Stimulated activated CD8-positive, alpha-beta memory T cell treated with anti-CD3 and anti-CD28 coated beads, Interleukin-7, amount 100 ng/mL, for 1 hour (primary cell): ENCODE measurements at places on chromosomes 4 and X.
A peak's percentile ranks its signal among the peaks of the same experiment; 100 is the strongest.

GRCh38 chr4:138217567-138217966 lies 24.6 kb downstream of the SLC7A11 start:
- DNase-seq: no peak

DNA sequence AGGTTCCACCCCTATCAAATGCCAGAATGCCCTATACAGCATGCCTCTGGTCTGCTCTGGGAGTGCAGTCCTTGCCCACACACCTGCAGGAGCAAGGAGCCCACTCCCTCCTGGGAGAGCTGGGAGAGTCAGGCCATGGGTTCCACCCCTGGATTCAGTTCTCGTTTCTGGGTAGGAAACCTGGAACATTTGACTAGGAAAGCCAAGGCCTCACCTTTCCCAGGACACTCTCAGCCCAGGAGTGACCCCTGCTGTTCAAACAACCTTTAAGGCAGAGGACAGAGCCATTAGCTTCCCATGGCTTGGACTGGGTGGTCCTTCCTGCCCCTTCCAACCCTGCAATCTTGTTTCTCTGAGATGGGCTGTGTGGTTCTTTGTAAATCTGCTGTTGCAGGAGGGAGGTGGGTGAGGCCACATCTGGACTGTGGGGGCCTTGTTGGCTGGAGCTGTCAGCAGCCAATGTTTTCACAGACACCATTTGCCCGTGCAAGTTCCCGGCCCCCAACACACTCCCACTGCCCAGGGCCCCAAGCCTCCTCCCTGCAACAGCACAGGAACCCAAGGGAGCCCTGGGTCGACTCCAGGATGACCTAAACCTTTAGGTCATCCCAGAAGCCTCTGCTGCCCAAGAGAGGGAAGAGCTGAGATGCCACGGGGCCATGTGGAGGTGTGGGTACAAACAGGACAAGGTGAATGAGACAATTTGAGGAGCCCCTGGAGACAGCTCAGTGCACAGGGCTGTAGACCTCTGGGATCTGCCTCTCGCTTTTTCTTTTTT lies 104.4 kb downstream of the PJA1 start:
- no peak for DNase-seq

DNA sequence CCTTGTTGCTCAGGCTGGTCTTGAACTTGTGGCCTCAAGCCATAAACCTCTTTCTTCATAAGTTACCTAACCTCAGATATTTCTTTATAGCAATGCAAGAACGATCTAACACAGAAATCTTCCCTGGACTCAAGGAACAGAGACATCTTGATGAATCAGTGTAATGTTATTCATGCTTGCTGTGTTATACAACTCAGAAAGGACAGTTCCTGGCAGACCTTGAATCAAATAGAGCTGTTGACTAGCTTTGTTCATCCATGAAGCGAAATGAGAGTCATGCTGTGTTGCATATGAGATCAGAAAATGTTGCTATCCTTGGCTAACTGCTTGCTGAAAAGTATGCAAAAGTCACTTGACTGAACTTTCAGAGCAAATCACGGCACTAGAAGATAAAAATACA lies 72.6 kb upstream of the ARHGAP24 start:
- no peak for DNase-seq

GRCh38 chr4:40309250-40309774 lies 25.8 kb upstream of the CHRNA9 start:
- DNase-seq: peak; percentile 75

DNA sequence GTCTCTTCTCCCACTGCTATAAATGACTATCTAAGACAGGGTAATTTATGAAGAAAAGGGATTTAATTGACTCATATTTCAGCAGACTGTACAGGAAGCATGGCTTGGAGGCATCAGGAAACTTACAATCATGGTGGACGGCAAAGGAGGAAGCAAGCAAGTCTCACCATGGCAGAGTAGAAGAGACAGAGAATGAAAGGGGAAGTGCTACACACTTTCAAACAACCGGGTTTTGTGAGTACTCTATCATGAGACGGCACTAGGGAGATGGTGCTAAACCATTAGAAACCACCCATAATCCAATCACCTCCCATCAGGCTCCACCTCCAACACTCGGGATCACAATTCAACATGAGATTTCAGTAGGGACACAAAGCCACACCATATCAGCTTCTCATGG lies 11.1 kb downstream of the UBE2NL start:
- no peak for DNase-seq

DNA sequence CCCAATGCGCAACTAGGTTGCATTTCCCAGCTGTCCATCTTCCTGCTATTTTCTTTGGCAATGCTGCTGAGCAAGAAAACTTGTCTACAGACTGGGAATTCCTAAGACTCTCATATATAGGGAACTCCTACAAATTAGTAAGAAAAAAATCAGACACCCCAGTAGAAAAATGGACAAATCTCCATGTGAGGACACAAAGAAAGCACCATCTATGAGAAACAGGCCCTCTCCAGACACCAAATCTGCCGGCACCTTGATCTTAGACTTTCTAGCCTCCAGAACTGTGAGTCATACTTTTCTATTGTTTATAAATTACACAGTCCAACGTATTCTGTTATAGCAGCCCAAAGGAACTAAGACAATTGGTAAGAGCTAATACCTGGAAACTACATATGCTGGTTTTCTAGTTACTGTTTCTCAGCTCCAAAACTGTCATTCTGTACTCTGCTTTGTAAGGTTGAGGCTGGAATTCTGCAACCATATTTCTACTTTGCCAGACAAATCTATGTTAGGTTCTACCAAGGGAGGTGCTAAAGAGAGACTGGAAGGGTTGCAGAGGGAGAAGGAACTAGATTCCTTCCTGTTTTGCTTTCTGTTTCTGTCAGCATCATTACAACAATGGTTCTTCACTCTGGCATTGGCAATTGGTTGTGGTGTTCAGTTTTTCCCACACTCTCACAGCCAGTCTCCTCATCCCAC lies 35.7 kb upstream of the FAM241A start:
- no peak for DNase-seq

- no peak for DNase-seq
Measured at GRCh38 chrX:23195761-23196160, 138.9 kb upstream of the PTCHD1 start.

DNA sequence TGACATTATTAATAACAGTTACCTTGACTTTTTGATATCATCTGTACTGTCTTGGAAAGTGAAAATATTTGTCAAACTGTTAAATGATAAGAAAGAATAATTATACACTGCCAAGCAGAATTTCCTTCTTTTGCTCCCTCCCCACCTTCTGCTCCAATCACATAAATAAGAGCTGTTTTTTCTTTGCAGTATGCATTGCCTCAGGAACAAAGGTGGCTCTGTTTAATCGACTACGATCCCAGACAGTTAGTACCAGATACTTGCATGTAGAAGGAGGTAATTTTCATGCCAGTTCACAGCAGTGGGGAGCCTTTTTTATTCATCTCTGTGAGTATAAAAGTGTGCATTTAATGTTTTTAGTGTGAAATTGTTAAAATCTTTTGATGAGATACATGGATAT lies 66.1 kb downstream of the CCKAR start:
- DNase-seq: no peak

GRCh38 chr4:151197247-151197646 lies 79.7 kb upstream of the PRSS48 start:
- DNase-seq: no peak

GRCh38 chrX:141839856-141840255 lies 1.7 kb downstream of the MAGEC3 start:
- no peak for DNase-seq
